ENCODE measurements at places on chromosomes 7 and 10. TPM values are rescaled to one million over a fixed set of nuclear protein-coding genes. Genes with fewer than 3 reads are reported as not detected.

Gene GALNT17
- 90.1 TPM for total RNA-seq

- no peak for DNase-seq
These were observed 108.6 kb upstream of the ARID5B start for GRCh38 chr10:61792921-61793320.

- no peak for DNase-seq
These were observed 28.9 kb upstream of the PRKAG2 start for GRCh38 chr7:151905766-151906165.

Gene ACTR1A
- 38.0 TPM for total RNA-seq

- no peak for DNase-seq
These were observed 270.7 kb downstream of the ADRA2A start for GRCh38 chr10:111347386-111348013.

Gene KNDC1
- total RNA-seq, result 15.1 TPM

- DNase-seq, result no peak
These were observed 85.2 kb upstream of the DNAAF5 start for GRCh38 chr7:641269-641671.

- no peak for DNase-seq
These were observed 251.1 kb downstream of the INHBA start for GRCh38 chr7:41451826-41452225.

DNA sequence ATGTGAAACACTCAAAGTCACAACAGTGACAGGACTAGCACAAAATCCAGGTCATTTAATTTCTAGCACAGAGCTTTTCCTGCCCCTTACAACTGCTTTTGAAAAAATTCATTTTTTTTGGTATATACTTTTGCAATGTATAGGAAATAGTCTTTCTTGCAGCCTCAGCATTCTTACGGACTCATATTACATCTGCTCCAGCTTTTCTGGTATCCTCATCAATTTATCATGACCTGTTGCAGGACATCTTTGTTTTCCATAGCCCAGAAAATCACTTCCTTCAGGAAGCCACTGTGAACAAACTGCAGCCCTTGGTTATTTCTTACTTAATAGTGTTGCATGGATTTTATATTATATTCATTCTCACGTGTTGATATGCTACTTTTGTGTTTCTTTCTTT is 347.9 kb upstream of the MTPN start:
- no peak for DNase-seq

GRCh38 chr10:48804740-48805182 is 120.1 kb downstream of the WDFY4 start:
- DNase-seq, result no peak

Gene SLC26A4
- total RNA-seq, result 0.11 TPM

DNA sequence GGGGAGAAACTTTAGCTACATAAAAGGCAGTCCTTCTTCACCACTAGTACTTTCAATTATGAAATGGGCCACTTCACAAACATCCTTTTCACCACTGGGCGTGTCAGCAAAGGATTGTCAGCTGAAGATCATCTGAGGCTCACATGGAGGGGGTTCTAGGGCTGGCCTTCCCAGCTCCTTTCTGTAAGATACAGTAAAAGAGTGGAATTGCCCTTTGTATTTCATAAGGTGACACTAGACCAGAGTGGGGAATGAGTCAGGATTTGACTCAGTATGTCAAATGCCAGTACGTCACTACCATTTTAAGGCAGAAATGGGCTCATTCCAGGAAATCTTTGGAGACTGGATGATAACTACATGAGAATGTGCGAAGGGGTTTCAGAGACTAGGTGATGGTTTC is 21.2 kb upstream of the BLOC1S2 start:
- no peak for DNase-seq

- no peak for DNase-seq
These were observed 78.9 kb downstream of the GPR37 start for GRCh38 chr7:124686543-124687171.

Measured in ovary (tissue), 10 donors.